Hindlimb muscle (tissue), 1 donor: ENCODE measurements at places on chromosomes 7 and 10. TPM values are rescaled to one million over a fixed set of nuclear protein-coding genes. Genes with fewer than 3 reads are reported as not detected.
A peak's percentile ranks its signal among the peaks of the same experiment; 100 is the strongest.

GRCh38 chr10:120459185-120459584, 2.2 kb downstream of the PLPP4 start:
- DNase-seq: no peak

DNA sequence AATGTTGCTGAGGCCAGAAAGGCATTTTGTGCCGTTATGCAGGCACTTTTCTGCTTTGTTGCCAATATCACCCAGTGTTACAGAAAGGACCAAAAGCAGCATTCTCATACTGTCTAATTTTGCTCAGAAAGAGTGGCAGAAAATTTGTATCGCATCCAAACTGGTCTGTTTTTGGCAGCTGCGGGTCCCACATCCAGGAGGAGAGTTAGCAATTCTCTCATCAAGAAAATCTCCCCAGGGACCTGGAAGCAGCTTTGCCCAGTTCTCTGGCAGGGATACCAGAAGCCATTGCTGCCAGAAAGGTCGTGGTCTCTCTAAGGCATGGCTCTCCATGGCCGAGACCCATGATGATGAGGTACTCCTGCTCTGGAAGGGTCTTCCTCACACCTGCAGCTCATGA, 489.2 kb upstream of the ZMIZ1 start:
- no peak for DNase-seq

DNA sequence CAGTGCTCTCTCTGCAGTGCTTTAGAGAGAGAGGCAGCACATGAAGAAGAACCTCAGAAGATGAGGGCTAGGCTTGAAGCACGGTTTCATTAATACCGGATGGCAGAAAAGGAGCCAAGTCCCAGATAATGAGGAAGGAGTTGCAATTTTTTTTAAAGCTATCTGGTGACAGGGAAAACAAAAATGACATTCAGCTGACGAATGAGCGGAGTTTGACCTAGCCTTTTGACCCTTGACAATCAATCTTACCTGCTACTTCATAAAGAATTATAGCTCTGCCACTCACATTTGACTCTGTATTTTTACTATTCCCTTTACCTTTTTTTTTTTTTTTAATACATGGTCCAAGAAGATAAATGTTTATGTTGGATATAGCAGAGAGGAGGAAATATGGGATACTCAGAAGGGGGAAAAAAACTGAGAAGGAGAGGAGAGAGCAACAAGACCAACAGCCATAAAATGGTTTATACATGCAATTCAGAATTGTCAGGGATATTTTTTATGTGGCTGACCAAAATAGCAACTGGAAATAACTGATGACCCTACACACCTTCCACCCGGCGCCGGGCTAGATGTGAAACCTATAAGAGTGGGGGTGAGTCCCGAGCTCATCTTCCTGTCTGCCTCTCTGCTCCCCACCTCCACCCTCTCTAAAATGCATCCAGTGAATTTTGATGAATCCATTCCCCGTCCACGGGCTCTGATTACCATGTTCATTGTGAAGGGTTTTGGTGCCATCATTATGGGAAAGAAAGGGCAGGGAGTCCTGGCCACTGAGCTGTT, 274.4 kb upstream of the YAE1 start:
- no peak for DNase-seq

DNA sequence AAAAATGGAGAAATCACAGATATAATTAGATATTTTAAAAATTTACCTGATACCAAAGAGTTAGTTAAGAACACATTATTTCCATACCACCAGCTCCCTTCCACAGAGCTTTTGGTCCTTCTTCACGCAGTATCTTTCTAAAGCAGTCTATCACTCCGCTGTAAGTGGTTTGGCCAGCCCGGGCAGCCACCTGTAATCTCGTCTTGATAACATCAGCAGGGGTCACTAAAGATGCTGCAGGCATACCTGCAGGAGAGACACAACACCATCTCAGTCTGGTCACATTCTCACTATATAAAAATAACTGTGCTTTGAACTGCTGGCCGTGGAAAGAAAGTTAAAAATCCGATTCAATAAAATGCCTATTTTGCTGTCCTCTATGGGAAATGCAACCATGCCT, 200.1 kb downstream of the SLC25A13 start:
- no peak for DNase-seq

- no peak for DNase-seq
Measured at GRCh38 chr10:92729886-92730285, 40.1 kb downstream of the HHEX start.

- DNase-seq: no peak
Measured at GRCh38 chr10:79007421-79008319, 61.1 kb upstream of the ZMIZ1 start.

DNA sequence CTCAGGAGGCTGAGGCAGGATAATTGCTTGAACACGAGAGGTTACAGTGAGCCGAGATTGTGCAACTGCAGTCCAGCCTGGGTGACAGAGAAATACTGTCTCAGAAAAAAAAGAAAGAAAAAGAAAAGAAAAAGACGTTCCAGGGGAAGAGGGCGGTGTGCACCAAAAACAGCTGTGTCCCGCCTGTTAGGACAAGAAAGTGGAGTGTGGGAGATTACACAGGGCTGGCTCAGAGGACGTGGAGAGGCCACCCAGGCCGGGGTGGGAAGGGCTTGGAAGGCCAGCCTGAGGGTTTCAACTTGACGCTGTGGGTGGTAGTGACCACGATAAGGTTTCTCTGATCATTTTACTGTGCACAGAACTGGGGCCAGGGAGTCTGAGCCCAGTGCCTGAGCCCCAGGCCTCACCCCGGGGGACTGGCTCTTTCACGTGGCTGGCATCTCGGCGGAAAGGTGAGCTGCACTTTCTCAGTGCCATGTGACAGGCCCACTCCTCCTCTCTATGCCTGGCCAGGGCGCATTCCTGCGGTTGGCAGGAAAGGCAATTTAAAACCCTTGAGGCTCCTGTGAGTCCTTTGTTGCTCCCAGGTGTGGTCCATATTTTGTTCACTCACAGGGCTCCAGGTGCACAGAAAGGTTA, 13.9 kb downstream of the RHBDD2 start:
- peak; percentile 58 for DNase-seq

GRCh38 chr7:87215046-87215445, 4.5 kb downstream of the TMEM243 start:
- no peak for DNase-seq

DNA sequence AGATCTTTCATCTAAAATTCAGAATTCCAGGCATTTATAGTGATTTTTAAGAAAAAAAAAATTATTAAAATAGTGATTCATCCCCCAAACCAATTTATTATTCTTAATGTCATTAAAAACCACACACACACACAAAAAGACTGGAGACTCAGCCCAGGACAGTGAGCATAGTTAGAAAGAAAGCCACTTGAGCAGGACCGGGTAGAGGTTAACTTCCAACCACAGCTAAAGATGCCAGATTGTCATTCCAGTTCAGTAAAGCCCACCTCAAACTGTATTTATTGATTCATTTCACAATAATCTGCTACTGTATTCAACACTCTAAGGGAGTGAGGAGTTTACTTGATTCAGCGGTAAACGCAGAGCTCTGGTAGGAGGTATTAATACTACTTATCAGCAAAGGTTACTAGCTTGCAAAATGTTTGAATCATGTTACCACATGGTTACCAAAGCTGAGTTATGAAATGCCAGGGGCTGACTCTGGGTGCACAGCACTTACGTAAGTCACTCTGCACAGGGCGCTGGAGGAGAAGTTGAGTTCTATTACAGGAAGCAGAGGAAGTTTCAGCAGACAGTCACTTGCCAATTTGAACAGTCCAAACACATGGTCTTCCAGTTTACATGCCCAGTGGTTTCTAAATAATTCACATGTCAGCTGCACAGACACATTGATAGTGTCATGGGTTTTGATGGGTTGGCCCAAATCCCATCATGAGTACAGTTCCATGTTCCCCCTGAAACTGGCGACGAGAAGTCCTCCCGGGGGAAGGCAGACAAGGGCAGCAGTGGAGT, 64.6 kb downstream of the KLF6 start:
- peak; percentile 28 for DNase-seq

DNA sequence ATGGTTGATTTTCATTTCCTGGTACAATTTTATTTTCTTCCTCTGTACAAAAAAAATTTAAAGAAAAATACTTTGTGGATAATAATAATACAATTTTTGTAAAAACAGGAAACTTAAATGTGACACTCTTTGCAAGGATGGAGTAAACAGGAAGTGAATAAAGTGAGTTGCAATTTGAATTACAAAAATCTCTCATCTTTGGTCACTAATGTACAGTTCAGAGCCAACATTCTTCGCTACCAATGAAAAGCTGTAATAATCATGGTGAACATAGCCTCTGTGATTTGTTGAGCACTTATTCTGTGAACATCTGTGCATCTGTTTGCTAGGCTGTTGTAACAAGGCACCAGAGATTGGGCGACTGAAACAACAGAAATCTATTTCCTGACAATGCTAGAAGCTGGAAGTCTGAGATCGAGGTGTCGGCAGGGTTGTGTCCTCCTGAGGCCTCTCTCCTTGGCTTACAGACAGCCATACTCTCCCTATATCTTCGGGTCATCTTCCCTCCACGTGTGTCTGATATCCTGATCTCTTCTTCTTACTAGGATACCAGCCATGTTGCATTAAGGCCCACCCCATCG, 295.3 kb upstream of the KLF6 start:
- no peak for DNase-seq

- DNase-seq: no peak
Measured at GRCh38 chr7:46512891-46513413, 591.9 kb upstream of the IGFBP3 start.

- DNase-seq: no peak
Measured at GRCh38 chr10:107477266-107477665, 312.8 kb upstream of the SORCS1 start.

DNA sequence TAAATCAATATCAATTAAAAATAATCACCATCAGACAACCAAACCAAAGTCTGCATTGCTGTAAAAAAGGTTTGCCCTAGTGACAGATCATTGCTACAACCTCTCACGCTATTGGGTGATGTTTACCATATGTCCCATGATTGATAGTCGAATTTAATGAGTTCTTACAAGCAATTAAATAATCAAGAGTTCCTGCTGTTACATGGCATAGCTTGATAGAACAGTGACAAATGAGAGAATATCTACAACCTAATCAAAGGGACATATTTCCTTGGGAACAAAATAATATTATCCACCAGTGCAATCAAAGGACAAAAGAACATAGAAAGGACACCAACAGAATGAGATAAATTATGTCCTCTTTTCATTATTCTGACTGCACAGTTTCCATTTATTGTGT, 387.4 kb downstream of the ETV1 start:
- no peak for DNase-seq

GRCh38 chr7:33458581-33458980, 329.2 kb downstream of the BBS9 start:
- no peak for DNase-seq

- DNase-seq: no peak
Measured at GRCh38 chr10:31477584-31477983, 158.6 kb downstream of the ZEB1 start.

- no peak for DNase-seq
Measured at GRCh38 chr10:105359708-105360107, 718.6 kb downstream of the SORCS3 start.

- no peak for DNase-seq
Measured at GRCh38 chr7:17422966-17423365, 124.5 kb downstream of the AHR start.

DNA sequence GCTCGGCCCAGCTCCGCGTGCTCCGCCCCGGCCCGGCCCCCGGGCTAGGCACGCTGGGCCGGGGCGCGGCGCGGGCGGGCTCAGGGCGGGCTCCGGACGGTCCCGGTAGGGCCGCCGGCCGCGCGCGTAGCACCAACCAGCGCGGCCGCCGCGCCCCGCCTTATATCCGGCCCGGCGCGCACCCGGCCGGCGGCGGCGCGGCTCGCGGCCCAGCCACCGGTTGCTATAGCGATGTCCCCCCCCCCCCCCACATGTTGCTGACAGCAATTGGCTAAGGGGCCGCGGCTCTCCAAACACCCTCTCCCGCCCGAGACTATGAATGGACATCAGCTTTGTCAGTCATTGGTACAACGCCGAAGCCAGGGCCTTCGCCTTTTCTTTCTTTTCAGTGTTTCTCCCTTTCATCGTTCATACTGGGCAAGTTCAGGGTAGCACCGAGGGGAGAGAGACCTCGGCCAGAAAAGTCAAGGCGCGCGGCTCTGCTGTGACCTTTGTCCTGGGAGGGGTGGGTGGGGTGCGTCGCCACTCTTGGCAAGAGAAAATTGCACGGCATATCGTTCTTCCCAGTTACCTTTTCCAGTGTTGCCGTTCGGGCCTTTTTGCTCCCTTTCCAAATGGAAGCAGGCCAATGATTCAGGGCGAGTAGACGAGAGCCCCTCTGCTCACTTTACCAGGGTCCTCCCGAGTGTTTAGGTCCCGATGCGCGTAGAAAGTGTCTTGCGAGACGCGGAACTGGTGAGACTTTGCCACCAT, 354.2 kb downstream of the DNAJB6 start:
- DNase-seq: peak; percentile 69

DNA sequence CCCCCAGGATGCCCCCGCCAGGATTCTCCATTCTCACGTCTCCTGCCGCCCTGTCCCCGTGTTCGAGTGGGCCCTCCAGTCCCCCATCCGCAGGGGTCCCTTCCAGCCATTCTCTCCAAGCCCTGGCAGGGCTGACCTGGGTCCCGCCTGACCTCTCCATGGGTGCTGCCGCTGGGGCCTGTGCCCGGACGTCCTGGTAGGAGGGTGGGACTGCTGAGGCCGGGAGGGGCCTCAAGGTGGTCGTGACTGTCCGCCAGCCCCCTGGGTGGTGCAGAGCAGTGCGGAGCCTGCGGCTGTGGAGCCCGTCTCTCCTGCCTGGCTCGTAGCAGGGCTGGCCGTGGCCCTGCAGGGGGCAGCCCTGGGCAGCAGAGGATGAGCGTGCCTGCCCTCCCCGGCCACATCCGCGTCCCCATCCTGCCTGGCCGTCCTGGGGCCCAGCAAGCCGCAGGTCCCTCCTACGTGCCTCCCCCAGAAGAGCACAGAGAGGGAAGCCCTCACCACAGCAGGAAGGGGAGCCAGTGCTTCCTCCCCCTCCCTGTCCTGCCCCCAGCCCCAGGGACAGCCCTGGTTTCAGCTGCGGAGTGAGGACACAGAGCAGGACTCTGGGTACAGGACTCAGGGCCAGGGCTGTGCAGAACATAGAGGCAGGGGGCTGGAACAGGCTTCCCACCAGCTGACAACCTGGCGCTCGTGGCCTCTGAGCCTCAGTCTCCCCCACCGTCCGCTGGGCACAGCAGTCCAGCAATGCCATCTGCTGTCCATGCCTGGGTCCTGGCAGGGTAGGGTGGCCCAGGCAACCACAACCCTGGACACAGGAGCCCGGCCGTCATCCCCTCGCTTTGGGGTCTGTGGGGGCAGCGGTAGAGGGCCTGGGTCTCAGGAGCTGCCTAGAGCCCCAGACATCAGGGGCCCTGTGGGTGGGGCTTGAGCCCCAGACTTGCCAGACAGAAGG, 1.5 kb upstream of the GRIFIN start:
- peak; percentile 58 for DNase-seq

DNA sequence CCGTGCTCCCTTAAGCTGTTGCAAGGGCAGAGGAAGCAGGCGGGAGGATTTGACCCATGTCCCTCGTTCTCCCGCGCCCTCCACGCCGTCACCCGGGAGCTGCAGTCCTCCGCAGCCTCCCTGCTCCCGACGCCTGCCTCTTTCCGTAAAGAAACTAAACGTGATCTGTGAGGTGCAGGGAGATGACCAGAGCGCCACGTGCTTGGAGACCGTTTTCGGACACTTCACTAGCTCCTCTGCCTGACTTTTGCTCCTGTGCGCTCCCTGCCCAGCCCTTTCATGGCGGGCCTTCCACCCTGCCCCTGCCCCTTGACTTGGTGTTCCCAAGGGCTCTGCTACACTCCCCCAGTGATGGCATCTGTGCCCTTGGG, 171.2 kb downstream of the LSM5 start:
- no peak for DNase-seq

Gene IFIT5
- polyA plus RNA-seq: 8.5 TPM

Gene TMEM130
- 2.7 TPM for polyA plus RNA-seq

Gene GPER1
- polyA plus RNA-seq: 14.2 TPM

Gene MUC3A
- 0.10 TPM for polyA plus RNA-seq

Gene HSPA12A
- polyA plus RNA-seq: 8.0 TPM

Gene FGL2
- polyA plus RNA-seq: 22.2 TPM

Gene KCNMA1
- 15.2 TPM for polyA plus RNA-seq

Gene CHN2
- 10.5 TPM for polyA plus RNA-seq

Gene TMEM236
- 0.49 TPM for polyA plus RNA-seq
